ENCODE measurements at places on chromosomes 12 and 14.

GRCh38 chr12:18068355-18068754 lies 21.6 kb downstream of the RERGL start:
- no peak for DNase-seq

DNA sequence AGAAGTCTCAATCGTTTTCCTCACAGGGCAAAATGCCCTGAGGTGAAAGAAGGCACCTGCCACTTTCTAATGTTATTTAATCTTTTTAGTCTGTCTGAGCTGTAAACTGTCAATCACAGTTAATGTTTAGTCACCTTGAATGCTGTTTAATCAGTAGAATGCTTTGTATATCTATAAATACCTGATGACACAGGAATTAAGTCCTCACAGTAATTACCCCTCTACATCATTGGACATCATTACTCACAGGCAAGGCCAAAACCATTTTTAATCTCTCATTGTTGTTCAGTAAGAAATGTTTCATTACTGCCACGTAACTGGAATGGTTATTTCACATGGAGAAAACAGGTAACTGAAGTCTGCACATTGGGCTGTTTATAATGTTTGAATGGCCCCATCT lies 178.8 kb downstream of the EXOC5 start:
- DNase-seq, result no peak

DNA sequence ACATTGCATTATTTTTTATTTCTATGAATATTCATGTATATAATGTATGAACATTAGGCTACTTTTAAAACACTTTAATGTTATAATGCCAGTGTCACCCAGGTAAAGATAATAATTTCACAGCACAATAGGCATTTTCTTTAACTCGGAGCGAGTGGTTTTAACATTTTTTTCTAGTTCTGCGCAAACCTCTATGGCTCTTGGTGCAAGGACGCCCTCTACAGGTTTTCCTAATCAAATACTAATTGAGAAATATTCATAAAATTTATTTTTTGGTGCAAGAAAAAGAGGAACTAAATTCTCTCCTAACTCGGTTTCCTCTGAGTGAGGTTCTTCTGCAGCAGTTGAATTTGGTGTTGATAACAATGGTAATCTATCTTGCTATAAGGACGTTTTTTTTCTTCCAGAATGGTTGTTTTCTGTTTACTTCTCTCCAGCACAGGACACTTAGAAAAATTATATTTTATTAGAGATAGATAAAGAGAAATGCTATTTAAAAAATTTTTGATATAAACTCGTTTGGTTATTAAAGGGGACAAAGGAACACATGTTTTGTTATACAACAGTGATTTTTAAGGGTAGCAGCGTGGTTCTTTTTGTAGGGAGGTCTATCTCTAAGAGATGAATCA lies 2.4 kb upstream of the WIF1 start:
- no peak for DNase-seq

DNA sequence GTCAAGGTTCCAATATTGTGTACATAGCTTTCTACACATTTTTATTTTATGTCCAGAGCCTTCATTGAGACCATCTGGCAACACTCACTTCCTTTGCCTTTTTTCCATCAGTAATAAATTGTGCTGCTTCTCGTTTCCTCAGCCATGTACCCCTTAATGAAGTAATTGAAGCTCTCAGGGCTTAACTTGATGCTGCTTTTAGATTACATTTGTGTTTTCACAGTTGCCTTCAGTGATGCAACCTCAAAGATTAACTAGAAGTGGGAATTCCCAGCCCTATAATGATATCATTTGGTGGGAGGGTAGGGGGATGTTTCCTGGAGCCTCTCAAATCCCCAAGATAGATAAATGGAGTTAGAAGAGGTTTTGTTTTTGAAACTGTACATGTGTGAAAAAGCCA lies 80.2 kb upstream of the KRR1 start:
- DNase-seq, result no peak

DNA sequence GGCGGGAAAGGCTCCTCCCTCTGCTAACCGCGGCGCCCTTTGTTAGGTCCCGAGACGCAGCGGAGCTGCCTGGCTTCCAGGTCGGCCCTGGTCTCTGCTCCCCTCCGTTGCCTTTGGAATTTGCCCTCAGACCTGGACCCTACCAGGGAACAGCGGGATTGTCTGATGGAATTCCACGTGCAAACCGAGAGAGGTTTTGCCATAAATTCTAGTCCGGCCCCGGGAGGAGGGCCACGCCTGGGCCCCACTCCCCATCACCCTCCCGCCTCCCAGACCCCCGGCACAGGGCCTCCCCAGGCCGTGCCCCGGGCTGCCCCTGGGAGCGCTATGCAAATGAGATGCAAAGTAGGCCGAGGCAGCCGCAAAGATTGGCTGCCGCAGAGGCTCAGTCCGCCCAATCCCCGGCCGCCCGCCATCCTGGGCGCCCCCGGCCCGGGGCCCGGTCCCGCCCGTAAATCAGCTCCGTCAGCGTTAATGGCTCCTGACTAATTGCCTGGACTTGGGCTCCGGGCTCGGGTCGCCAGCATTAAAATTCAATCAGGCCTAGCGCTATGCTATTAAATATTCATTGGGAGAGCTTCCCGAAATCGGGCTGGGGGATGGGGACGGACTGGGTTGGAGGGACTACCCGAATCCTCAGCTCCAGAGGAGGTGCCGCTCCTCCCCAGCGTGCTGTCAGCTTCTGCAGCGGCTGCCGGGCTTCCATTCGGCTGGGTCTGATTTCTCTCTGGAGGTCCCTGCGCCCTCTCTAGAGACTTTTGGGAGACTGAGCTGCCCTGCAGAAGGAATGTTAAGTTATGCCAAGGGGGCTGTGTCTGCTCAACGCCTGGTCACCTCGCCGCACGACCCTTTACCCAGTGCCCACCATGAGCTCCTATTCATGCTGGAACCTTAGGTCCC lies 15.7 kb upstream of the FIGNL2 start:
- DNase-seq, result no peak

DNA sequence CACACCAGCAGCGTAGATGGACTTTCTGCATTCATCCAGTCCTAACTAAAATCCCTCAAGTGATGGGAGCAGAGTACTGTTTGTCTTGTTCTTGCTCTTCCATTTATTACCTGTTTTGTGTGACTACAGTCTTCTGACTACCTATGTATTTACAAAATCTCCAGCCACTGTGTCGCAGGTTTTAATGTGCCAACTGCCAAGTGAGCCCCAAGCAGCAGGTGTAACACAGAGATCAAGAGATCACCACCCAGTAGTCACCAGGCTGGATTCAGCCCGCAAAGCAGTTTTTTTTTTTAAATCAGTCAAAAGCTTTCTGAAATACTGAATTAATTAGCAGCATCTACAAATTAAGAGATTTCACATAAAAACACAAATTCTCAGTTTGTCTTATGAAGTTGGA lies 724.1 kb upstream of the USP15 start:
- DNase-seq, result no peak

DNA sequence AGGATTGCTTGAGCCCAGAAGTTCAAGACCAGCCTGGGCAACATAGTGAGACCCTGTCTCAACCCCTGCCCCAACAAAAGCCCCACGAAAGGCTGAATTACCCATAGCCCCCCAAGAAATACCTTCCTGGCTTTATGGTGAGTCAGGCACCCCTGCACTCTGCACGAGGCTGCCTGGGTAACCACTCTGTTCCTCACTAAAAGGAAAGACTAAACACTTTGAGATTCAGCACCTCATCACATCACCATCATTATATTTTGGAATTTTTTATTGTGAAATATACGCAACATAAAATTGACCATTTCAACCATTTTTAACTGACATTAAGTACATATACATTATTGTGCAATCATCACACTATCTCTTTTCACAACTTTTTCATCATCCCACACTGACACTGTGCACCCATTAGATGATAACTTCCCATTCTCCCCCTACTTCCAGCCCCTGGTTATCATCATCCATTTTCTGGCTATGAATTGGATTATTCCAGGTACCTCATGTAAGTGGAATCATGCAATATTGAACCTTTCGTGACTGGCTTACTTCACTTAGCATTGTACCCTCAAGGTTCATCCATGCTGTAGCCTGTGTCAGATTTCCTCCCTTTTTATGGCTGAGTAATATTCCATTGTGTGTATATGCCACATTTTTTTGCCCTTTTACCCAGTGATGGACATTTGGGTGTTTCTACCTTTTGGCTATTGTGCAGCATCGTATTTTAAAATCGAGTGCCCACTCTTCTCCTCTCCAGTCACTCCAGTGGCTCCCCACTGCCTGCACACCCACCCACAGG lies 51.5 kb downstream of the TSPAN9 start:
- DNase-seq, result no peak

DNA sequence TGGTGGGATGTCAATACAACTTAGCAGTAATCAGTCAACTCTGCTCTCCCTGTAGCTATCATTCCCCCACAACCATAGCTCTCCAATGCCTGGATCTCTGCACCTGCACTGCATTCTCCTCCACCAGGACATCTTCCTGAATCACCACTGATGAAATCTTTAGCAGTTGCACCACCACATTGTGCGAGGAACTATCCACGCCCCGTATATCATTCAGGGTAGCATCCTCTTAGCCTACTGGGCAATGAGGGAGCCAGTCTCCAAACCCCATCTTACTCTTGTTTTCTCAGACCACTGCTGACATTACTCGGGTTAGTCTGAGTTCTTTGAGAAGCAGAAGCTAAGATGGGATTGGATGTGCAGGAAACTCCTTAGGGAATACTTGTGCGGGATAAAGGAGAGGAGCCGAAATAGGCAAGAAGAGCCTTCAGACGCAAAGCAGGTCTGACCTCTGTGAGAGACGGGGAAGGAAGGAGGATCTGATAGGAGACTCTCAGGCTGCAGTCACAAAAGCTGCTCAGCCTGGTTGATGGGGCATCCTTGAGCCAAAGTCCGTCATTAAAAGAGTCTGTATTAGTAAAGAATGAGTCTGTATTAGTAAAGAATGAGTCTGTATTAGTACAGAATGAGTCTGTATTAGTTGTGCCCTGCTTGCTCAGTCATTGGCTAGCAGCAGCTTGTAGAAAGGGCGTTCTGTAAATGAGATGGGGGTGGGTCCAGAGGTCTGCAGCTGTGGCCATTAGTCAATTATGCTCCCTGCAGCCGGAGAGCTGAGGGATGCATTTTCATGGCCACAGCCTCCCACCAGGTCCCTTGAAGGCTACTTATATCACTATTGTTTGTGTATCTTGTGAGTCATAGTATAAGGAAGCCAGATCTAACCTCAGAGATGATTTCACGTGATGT lies 49.6 kb upstream of the RASSF3 start:
- no peak for DNase-seq

GRCh38 chr12:40499856-40500255 lies 192.4 kb upstream of the CNTN1 start:
- DNase-seq, result no peak

DNA sequence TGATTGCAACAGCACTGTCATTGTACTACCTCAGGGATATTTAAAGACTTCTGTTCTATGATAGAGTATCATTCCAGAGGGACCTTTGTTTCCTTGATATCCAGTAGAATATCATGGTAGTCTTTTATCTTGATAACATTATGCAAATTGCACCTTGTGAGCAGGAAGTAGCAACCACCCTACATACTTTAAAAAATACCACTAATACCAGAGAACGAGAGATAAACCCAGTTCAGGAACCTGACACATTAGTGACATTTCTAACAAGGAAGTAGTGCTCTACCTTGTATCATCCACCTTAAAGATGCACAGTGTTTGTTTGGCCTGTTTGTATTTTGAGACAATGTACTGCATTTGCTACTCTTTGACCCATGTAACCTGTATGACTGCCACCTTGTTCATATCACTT lies 8.8 kb upstream of the MAP4K5 start:
- DNase-seq, result no peak

- no peak for DNase-seq
Measured at GRCh38 chr12:25958428-25959070, at the start of gene RASSF8. TSS of gene RASSF8 (plus strand) at chr12:25958682. CDS start at chr12:26055344, 96,662 bp downstream.

DNA sequence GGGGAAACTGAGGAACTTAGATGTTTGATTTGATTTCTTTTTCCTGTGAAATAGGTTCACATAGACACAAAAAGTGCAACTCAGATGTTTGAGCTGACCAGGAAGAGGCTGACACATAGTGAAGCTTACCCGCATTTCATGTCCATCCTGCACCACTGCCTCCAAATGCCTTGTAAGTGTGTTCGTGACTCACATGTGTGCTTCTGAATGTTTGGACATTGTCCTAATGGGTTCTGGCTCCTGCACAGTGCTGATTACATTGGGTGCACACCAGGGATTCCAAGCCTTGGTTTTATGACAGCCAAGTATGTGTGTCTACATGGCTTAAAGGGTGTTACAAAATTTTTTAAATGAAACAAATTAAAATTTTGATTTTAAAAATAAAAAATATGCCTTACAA lies 137.4 kb downstream of the DAAM1 start:
- DNase-seq, result no peak

DNA sequence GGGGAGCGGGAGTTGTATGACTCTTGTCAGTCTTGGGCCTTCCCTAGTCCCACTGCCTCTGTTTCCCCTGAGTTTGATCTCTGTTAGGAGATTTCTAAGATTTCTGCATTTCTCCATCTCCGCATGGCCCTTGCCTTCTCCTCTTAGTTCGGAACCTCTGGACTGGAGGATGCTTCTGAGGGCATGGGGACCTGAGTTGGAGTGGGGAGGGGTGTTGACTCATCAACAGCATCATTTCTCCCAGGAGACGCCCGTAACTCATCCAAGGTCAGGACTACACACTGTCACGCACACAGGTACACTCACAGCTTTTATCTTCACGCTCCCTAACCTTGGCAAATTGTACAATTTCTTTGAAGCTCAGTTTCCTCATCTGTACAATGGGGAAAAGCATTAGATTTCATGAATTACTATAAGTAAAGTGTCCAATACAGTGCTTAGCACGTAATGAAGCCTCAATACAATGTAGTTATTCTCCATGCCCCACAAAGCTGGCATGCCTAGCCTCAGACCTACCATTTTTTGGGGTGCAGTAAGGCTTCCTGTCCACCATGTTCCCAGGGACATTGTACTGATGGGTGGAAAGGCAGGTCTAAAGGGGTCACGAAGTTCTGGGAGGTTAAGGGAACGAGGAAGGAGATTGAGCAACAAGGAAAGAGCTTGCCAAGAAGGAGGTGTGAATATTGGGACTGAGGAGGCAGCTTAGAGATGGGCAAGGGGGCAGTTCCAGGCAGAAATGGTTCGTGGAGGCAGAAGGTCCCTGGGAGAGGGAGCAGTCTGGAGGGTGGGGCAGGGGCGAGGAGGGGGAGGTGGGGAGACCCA lies 600 bp upstream of the LAG3 start:
- DNase-seq, result no peak

DNA sequence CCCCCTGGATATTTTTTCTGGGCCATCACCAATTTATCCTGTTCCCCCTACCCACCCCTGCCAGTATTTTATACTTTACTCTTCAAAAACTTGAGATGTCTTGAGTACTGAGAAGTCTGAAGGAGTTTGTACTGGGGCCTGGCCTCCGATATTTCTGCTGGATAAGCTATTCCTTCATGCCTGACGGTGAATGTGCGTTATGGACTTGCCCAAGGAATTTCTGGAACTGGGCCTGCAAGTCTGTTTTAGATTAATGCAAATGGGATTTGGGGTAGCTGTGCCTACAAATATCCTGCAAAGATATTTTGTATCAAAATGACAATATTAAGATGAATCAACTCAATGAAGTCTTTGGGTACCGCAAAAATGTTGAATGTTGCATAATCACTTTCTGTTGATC lies at the start of gene PTCSC3:
Gene PTCSC3 (minus strand): TSS at position 199 of the 400 bp plus-strand sequence.
- no peak for DNase-seq

GRCh38 chr12:117042862-117043261 lies 56.4 kb downstream of the TESC start:
- no peak for DNase-seq
